NCI-H345 (cell line): ENCODE measurements at places on chromosomes 16 and 17.

GRCh38 chr17:10197721-10198508, 491 bp downstream of the GAS7 start:
- no peak for DNase-seq

DNA sequence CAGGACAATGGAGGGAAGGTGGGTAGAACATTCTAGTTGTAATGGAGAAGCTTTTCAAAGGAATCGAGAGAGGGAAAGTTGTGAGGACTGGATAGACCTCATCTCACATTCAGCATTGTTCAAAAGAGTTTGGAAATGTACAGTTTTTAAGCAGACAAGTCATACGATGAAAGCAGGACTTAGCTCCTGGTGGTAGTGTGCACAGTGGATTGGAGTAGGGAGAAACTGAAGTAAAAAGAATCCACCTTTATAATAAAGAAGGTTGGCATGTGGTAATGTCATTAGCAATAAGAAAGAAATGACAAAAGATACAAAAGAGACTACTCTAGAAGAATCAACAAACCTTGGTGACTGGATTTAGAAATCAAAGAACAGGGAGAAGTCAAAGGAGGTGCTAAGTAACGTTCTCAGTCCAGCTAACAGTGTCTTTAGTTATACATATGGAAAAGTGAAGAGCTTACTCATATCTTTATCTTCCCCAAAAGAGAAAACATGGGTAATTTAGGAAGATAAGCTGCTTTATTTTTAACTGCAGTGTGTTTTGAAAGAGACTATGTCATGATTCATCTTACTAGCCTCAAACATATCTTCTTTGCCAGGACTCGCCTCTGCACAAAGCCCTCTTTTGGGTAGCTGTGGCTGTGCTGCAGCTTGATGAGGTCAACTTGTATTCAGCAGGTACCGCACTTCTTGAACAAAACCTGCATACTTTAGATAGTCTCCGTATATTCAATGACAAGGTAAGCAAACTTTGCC, 18.7 kb upstream of the EVI2A start:
- no peak for DNase-seq

GRCh38 chr17:45907750-45908395, 13.5 kb downstream of the MAPT start:
- no peak for DNase-seq

DNA sequence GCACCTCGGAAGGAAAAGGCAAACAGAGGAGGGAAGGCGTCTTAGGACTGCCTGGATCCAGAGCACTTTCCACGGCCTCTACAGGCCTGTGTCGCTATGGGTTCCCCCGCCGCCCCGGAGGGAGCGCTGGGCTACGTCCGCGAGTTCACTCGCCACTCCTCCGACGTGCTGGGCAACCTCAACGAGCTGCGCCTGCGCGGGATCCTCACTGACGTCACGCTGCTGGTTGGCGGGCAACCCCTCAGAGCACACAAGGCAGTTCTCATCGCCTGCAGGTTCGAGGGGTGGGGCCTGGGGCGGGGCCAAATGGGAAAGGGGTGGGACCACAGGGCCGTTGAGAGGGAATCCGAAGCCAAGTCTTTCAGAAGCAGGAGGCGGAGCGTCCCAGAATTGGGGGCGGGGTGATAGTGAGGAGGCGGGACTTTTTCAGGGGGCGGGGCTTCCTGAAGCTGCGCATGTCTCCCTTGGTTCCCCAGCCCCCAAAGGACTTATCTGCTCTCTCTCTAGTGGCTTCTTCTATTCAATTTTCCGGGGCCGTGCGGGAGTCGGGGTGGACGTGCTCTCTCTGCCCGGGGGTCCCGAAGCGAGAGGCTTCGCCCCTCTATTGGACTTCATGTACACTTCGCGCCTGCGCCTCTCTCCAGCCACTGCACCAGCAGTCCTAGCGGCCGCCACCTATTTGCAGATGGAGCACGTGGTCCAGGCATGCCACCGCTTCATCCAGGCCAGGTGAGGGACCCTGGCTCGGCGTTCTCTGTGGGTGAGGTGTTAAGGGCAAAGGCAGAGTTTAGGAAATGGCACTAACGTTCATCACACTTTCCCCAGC, 939 bp downstream of the BCL6B start:
- DNase-seq: peak; percentile 94

- no peak for DNase-seq
Measured at GRCh38 chr16:67766291-67766690, 40.1 kb downstream of the RANBP10 start.

DNA sequence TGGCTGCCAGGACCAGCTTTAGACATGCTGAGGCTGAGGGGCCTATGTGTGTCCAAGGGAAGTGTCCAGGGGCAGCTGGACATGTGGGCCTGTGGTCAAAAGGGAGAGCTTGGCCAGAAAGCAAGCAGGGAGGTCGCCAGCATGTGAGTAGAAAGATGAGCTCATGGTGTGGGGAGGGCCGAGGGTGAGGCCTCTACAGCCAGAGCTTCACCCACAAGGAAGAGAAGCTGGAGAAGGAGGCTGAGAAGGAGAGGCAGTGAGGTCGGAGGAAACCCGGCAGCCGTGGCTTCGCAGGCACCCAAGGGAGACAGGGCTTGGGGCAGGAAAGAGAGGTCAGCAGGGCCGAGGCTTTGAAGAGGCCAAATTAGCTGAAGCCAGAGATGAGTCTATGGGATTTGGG, 4.0 kb upstream of the HSD11B2 start:
- no peak for DNase-seq
